HT-29 (cell line): ENCODE measurements at places on chromosomes 6 and 20. TPM values are rescaled to one million over a fixed set of nuclear protein-coding genes. Genes with fewer than 3 reads are reported as not detected.

The ARMH2 gene
- total RNA-seq = not detected in 2 replicates

GRCh38 chr6:143542888-143543287 is 31.4 kb upstream of the FUCA2 start:
- DNase-seq = no peak

The SERPINB6 gene
- total RNA-seq = 68.0 and 74.6 TPM in 2 replicates

GRCh38 chr6:121573481-121573880 is 138.0 kb downstream of the GJA1 start:
- DNase-seq = no peak

The PSORS1C2 gene
- total RNA-seq = not detected in 2 replicates

- DNase-seq = no peak
These were observed 567.4 kb downstream of the CBLN4 start for GRCh38 chr20:55437798-55438415.

- no peak for DNase-seq
These were observed 101.1 kb downstream of the ZFAND3 start for GRCh38 chr6:37920667-37921066.

The B3GALT4 gene
- 10.6 and 14.1 TPM in 2 replicates for total RNA-seq

DNA sequence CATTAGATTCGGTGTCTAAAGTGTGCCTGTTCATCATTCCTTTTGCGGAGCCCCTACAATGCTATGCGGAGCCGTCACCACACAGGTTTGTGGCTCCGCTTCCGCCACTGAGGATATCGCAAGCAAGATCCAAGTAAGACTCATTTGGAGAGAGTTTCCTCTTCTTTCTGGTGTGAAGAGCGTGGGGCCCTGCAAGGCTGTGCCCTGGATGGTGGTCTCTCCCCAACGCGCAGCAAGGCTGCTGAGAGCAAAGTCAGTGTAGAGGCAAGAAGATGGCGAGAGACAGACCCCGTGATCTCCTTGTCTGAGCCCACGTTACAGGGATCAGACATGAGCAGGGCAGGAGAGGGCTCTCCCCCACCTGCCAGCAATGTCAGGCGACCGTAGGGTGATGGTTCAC is 96.3 kb upstream of the AFDN start:
- DNase-seq = no peak

The TMEM151B gene
- not detected in 2 replicates for total RNA-seq

DNA sequence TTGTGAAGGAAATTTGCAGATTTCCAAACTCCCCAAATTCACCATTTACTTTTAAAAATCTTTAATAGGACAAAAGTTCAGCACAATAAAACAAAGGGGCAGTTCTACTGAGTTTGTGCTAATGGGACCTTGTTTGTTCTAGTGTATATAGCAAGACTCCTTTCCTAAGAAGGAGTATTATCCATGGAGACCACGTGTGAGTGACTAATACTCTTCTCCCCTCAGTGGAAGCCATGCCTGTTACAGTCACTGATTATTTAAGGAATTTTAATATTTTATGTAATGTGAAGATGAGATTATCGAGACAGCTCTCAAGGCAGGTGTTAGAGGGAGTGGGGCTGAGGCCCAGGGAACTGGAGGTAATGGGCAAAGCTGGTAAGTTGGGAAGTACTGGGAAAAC is 16.4 kb upstream of the QKI start:
- DNase-seq = no peak

- no peak for DNase-seq
These were observed 172.9 kb downstream of the MCHR2 start for GRCh38 chr6:99821164-99821563.

The HUS1B gene
- 1.1 TPM in 1 of 2 replicates, not detected in the other for total RNA-seq
